T-helper 17 cell (primary cell): ENCODE measurements at places on chromosomes 4 and X.
A peak's percentile ranks its signal among the peaks of the same experiment; 100 is the strongest.

GRCh38 chrX:69396916-69397315 lies 107.2 kb upstream of the NALF2 start:
- peaks cover 6% of the 10 kb centered on the region for H3K27me3 ChIP-seq
- no peaks in the 10 kb centered on the region for H3K4me1 ChIP-seq
- DNase-seq, result no peak
- H3K4me3 ChIP-seq, result no peak overlapping the region
- H3K27ac ChIP-seq, result no peak overlapping the region

- no peaks in the 10 kb centered on the region for H3K27me3 ChIP-seq
- no peak overlapping the region for H3K27ac ChIP-seq
- no peaks in the 10 kb centered on the region for H3K36me3 ChIP-seq
- no peak overlapping the region for H3K4me3 ChIP-seq
These were observed 586.1 kb upstream of the PITX2 start for GRCh38 chr4:111208970-111209369.

- H3K27ac ChIP-seq, result no peak overlapping the region
- no peaks in the 10 kb centered on the region for H3K4me1 ChIP-seq
- H3K4me3 ChIP-seq, result no peak overlapping the region
- H3K36me3 ChIP-seq, result no peaks in the 10 kb centered on the region
- no peak for DNase-seq
- H3K27me3 ChIP-seq, result no peaks in the 10 kb centered on the region
These were observed 342.7 kb downstream of the GALNTL6 start for GRCh38 chr4:172155838-172156345.

DNA sequence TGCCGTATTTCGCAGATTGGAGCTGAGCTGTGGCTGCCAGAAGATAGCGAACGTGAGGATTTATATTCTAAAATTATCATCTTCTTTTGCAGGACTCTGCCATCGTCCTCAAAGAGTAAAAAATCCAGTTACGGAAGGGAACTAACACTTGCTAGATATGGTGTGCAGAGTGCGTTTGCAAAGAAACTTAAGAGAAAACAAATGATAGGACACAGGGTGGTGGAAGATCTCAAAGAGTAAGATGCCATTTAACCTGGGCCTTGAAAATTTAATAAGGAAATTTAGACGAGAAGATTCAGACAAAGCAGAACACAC lies 566 bp downstream of the LARP7 start:
- H3K4me3 ChIP-seq, result no peak overlapping the region
- H3K4me1 ChIP-seq, result peaks cover 15% of the 10 kb centered on the region
- H3K36me3 ChIP-seq, result peaks cover 6% of the 10 kb centered on the region
- no peak overlapping the region for H3K27ac ChIP-seq
- no peak for DNase-seq

DNA sequence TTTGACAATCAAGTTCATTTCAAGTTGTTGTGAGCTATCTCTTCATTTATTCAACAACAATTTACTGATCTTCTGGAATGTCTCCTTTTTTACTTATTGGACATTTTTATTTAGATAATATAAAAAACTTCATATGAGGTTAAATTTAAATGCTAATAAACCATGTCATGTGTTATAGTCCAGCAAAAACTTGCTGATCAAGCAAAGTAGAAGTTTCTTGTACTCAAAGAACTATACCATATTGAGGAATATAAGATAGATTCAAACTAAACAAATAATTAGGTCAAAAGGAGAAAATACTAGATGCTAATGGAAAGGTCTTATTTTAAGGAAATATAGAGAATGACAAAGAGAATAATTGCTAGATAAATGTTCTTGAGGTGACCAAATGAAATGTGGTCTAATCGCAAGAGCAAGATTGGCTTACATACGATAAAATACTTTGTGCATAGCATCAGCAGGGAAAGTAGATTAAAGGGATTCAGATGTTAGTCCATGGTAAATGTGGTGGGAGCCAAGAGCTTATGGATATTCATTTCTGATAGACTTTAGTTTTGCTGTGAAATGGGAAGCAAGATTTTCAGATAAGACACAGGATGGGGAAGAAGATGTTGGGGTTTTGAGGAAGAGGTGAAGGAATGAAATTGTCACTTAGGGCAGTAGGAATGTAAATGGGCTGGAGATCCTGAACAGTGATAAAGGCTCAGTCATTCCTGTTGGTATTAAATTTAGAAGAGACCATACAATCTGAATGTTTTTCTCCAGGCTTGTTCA lies 229.5 kb downstream of the MAPK10 start:
- no peak overlapping the region for H3K27ac ChIP-seq
- H3K4me1 ChIP-seq, result no peaks in the 10 kb centered on the region
- DNase-seq, result no peak

GRCh38 chrX:24398766-24399165 lies 38.3 kb downstream of the SUPT20HL1 start:
- H3K27ac ChIP-seq, result no peak overlapping the region
- DNase-seq, result no peak
- H3K27me3 ChIP-seq, result no peaks in the 10 kb centered on the region
- H3K36me3 ChIP-seq, result no peaks in the 10 kb centered on the region
- H3K4me3 ChIP-seq, result no peak overlapping the region

GRCh38 chr4:4727536-4727935 lies 131.9 kb upstream of the MSX1 start:
- no peaks in the 10 kb centered on the region for H3K4me1 ChIP-seq
- no peaks in the 10 kb centered on the region for H3K36me3 ChIP-seq
- no peak for DNase-seq
- H3K27me3 ChIP-seq, result no peaks in the 10 kb centered on the region
- H3K27ac ChIP-seq, result no peak overlapping the region
- no peak overlapping the region for H3K4me3 ChIP-seq

DNA sequence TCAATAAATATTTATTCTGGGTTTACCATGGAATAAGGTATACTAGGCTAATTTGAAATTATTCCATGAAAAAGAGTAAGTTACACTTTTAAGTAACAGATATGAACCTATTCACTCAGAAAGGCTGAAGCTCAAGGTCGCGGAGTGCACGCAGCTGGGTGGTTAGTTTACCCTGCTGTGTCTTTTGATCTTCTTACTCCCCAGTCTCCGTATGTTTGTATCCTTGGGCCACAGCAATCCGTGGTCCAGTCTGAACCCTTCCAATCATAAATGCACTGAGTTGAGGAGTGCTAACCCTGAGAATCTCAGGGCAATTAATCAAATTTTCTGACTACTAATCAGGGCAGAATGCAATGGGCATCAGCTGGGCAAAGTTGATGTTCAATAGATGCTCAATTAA lies 33.9 kb downstream of the RPS3A start:
- no peak for DNase-seq
- no peaks in the 10 kb centered on the region for H3K27me3 ChIP-seq
- H3K4me3 ChIP-seq, result no peak overlapping the region

- H3K4me3 ChIP-seq, result no peak overlapping the region
- H3K27ac ChIP-seq, result no peak overlapping the region
- DNase-seq, result no peak
- H3K36me3 ChIP-seq, result no peaks in the 10 kb centered on the region
- no peaks in the 10 kb centered on the region for H3K4me1 ChIP-seq
- H3K27me3 ChIP-seq, result no peaks in the 10 kb centered on the region
These were observed 1812.1 kb upstream of the ADGRL3 start for GRCh38 chr4:59387759-59388758.

DNA sequence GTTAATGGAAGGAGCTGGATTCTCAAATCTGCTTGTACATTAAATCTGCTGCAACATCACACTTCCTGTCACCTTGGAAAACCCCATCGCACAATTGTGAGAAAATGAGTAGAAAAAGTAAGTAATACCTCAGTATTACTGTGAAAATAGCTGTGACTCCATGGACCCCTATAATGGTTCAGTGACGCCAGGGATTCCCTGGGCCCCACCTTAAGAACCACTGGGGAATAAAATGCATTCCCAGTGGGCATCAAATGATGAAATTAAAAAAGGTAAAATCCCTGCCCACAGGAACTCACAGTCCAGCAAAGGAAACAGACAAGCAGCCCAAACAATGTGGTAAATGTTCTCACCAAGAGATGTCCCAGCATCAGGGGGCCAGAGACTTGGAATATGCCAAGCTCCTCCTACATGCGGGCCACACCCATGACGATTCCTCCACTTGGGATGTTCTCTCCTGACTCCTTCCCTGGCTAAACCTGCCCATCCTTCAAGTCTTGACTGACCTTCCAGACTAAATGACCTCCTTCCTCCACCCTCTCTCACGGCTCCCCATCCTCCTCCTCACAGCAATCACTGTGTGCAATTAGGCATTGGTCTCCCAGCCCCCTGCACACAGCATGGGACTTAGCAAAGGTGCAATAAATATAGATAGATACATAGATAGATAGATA lies 2.6 kb downstream of the EVC2 start:
- no peak overlapping the region for H3K4me3 ChIP-seq
- peaks cover 28% of the 10 kb centered on the region for H3K27me3 ChIP-seq
- H3K4me1 ChIP-seq, result peaks cover 10% of the 10 kb centered on the region

DNA sequence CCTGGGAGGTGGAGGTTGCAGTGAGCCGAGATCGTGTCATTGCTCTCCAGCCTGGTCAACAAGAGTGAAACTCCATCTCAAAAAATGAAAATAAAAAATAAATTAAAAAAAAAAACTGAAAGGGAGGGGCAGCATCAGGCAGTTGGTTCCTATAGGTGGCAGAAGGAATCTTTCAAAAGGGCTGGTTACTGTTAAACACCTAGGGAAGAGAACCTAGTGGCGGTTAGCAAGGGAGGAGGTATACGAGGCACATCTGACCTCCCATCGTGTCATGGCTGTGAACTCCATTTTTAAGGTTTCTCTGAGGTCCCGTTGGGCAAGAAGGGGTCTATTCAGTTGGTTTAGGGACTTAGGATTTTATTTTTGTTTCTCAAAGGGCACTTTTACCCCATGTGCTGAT lies 150.1 kb downstream of the SLC7A11 start:
- H3K27ac ChIP-seq, result no peak overlapping the region
- peaks cover 5% of the 10 kb centered on the region for H3K4me1 ChIP-seq
- peaks cover 14% of the 10 kb centered on the region for H3K27me3 ChIP-seq
- DNase-seq, result no peak
- H3K36me3 ChIP-seq, result no peaks in the 10 kb centered on the region

GRCh38 chrX:19617550-19617949 lies 102.2 kb upstream of the MAP3K15 start:
- H3K27ac ChIP-seq, result no peak overlapping the region
- peaks cover 15% of the 10 kb centered on the region for H3K4me1 ChIP-seq
- H3K27me3 ChIP-seq, result no peaks in the 10 kb centered on the region
- no peak overlapping the region for H3K4me3 ChIP-seq

DNA sequence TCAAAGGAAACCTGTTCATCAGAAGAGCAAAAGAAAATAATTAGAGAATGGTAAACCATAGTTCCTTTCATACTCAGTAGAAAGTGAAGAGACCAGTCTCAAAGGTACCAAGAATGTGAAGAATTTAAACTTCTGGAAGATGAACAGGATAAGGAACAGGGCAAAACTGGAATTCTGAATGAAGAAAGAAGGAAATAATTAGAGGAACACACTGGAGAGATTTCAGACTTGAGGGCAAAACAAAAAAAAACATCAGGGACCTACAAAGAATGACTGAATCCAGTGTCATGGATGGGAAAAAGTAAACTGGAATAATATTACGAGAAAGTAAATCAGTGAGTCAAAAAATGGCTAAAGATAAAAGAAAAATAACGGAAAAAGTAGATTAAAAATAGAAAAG lies 245.6 kb upstream of the NEIL3 start:
- peaks cover 5% of the 10 kb centered on the region for H3K27me3 ChIP-seq
- no peaks in the 10 kb centered on the region for H3K4me1 ChIP-seq
- H3K27ac ChIP-seq, result no peak overlapping the region
- no peak for DNase-seq

GRCh38 chr4:88975958-88976774 lies 80.8 kb downstream of the FAM13A start:
- H3K36me3 ChIP-seq, result peaks cover 3% of the 10 kb centered on the region
- H3K27me3 ChIP-seq, result no peaks in the 10 kb centered on the region
- no peak overlapping the region for H3K27ac ChIP-seq
- no peak for DNase-seq
- H3K4me1 ChIP-seq, result no peaks in the 10 kb centered on the region
- no peak overlapping the region for H3K4me3 ChIP-seq

- no peak overlapping the region for H3K4me3 ChIP-seq
- peak overlapping the region; percentile 76 for H3K27ac ChIP-seq
- peaks cover 16% of the 10 kb centered on the region for H3K36me3 ChIP-seq
These were observed 38.3 kb downstream of the NOCT start for GRCh38 chr4:139053909-139054308.

DNA sequence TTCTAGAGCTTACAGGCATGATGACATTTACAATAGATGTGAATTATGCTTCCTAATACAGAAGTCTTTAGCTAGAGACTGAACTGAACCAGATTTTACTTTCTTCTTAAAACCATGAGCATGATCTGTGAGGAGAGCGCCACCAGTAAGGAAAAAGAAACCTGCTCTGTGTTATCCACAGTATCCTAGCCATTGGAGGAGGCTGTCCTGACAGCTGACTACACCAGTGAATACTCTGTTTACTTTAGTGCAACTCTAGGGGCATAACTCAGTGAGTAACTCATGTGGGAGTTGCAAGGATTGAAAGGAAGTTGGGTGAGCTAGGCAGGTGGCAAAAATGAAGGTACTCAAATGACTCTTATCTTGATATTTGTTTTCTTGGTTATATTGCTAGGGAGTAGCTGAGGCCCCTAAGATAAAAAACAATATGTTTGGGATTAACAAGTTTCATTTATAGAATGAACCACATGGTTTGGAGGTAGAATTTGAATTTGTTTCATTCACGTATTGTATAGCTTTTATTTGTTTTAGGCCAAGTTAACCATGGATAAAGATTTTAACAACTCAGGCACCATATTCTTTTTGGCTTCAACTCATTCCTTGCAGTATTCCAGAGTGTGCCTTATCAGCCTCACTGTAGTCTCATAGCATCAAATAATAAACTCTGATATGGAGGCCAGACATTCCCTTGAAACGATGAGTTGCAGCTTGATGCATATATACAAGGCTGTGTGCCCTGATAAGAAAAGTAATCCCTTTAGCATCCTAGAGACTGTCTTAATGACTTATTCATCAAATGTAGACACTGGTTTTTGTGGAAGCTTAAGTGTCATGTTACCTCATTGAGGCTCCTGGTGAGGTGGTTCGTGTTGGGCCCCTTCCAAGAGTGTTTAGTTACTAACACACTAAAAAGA lies 2.5 kb downstream of the BMP3 start:
- H3K27me3 ChIP-seq, result peaks cover 67% of the 10 kb centered on the region
- no peak for DNase-seq
- peaks cover 12% of the 10 kb centered on the region for H3K36me3 ChIP-seq
- peaks cover 15% of the 10 kb centered on the region for H3K4me1 ChIP-seq
- no peak overlapping the region for H3K4me3 ChIP-seq
- H3K27ac ChIP-seq, result no peak overlapping the region

DNA sequence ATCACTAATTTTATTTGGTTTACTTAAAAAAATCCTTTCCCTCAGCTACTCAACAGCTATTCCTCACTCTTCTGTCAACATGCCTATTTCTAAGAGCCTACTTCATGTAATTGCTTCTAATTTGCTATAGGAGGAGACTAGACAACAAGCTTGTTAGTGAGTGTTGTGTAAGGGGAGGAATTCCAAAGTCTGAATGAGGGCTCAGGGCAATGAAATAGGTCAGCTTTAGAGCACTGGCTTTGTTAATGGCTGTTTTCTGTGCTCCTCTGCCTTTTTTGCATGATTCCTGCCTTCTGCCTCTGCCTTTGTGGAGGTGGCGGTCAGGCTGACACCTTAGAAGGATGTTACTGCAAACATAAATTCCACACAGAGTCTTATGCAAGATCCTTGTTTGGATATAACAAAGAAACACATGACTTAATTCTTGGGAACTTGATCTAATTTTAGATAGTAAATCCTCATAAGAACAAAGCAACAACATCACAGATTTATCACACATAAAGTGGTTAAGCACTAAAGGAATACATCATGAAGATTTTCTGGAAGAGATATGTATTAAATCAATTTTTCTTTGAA lies 15.0 kb upstream of the PAGE1 start:
- H3K4me3 ChIP-seq, result no peak overlapping the region
- H3K27ac ChIP-seq, result no peak overlapping the region
- no peaks in the 10 kb centered on the region for H3K36me3 ChIP-seq
